Inflammatory macrophage treated with lipopolysaccharide for 1 hour (primary cell): ENCODE measurements at places on chromosomes 5 and 9.

- no peak for DNase-seq
Measured at GRCh38 chr9:12670006-12670405, 23.2 kb upstream of the TYRP1 start.

DNA sequence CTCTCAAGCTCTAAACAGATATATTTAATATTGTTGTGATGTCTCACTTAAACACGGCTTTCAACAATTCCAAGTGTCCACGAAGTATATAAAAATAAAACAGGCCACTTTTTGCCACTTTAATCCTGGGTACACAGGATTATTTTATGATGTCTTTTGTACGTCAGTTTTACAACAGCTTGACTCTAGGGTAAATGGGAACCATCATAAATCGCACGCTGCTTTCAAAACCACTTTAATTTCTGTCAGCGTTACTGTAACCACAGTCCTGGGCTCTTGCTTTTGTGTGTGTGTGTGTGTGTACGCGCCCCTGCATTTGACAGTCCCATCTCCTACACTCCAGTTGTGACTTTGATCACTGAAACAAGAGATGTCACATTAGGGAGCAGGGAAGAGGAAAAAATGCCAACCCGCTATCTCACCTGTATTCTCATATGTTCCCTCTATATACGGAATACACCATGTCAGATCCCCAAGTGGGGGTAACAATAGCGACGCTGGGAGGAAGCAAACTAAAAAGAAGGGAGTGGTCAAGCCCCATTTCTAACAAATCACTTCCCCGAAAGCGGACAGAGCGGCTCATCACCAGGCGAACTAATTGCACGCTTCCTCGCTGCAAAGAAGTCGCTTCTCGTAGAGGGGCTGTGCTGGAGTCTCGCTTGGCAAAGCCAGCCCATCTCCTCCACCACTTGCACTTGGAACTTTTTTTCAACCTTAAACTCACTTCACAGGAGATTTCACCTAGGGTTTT lies 1.2 kb downstream of the BNC2 start:
- no peak for DNase-seq

- DNase-seq, result no peak
Measured at GRCh38 chr9:82369251-82369945, 380.8 kb downstream of the SPATA31D1 start.

DNA sequence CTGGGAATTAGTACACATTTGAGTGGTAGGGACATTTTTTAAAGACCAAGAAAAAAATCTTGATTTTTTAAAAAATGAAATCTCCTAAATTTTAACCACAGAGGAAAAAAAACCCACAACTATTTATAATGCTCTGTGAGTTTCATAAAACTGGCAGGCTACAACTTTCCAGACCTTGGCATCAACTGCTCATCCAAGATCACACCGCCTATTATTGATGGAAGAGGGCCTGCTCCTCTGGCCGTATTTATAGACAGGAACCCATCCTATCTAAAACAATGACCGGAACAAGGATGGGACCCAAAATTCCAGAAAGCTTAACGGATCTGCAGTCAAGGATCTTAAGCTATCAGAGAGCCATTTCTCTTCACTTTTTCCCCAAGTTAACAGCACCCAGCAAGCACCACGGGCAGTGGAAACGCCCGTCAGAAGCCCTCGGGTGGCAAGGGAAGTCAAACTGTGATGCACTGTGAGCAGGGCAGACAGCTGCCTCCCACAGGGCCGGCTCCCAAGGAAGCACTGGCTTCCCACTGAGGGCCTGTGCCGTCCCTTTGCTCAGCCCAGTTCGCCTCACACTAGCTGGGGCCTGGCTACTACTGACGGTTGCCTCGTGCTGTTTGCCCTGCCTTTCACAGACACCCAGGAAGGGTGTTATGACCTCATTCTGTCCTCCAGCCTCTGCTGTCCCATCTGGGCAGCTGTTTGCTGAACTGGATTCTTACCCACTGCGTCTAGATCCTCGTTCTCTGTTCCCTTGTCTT lies 62.8 kb downstream of the CDC14B start:
- no peak for DNase-seq
